ENCODE measurements at places on chromosomes 12 and 14. TPM values are rescaled to one million over a fixed set of nuclear protein-coding genes. Genes with fewer than 3 reads are reported as not detected.

- peak overlapping the region; percentile 30 for H3K27ac ChIP-seq
- no peak for DNase-seq
- H3K4me1 ChIP-seq: no peaks in the 10 kb centered on the region
- H3K4me3 ChIP-seq: no peak overlapping the region
- no peaks in the 10 kb centered on the region for H3K27me3 ChIP-seq
Measured at GRCh38 chr12:62331306-62331705, 71.1 kb downstream of the USP15 start.

Gene POTEG
- total RNA-seq: not detected

DNA sequence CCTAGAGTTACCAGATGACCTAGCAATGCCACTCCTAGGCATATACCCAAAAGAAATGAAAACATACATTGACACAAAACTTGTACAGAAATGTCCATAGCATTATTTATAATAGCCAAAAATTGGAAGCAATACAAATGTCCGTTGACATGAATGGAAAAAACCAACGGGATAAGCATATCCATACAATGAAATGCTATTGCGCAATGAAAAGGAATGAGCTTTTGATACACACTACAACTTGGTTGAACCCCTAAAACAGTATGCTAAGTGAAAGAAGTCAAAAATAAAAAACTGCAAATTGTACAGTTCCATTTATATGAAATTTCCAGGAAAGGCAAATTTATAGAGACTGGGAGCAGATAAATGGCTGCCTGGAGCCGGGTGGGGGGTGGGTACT is 90.6 kb upstream of the G2E3 start:
- no peaks in the 10 kb centered on the region for H3K27me3 ChIP-seq
- H3K4me1 ChIP-seq: no peaks in the 10 kb centered on the region
- no peak for DNase-seq
- no peaks in the 10 kb centered on the region for H3K36me3 ChIP-seq
- no peak overlapping the region for H3K4me3 ChIP-seq

- H3K36me3 ChIP-seq: no peaks in the 10 kb centered on the region
- H3K27me3 ChIP-seq: peaks cover 18% of the 10 kb centered on the region
- H3K4me1 ChIP-seq: peaks cover 4% of the 10 kb centered on the region
- no peak within 1 kb of the TSS for H3K27ac ChIP-seq
Measured at GRCh38 chr14:60508707-60509437, at the start of gene SIX6. TSS of gene SIX6 (plus strand) at chr14:60509146. CDS start at chr14:60509399, 253 bp downstream.

Gene SCARB1
- 81.1 TPM for total RNA-seq

DNA sequence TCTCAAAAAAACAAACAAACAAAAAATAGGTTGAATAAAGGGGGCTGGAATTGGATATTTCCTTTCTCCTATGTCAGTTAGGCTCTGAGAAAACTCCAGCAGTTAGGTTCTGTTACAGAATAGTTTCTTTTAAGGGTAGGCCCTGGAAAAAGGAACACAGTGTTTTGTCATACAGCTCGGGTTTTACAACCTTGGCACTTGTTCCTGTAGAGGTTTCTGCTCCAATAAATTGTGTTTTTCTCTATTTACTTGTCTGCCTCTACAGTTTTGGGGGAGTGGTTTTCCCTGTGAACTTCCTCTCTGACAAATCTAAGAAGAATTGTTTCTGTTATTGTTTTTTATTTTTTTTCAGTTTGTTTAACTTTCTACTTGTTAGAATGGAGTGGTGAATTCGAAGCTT is 167.6 kb downstream of the ACSS3 start:
- no peak for DNase-seq
- H3K4me3 ChIP-seq: no peak overlapping the region
- H3K4me1 ChIP-seq: no peaks in the 10 kb centered on the region

Gene AKAP5
- 0.11 TPM for total RNA-seq

Gene GUCY2C
- not detected for total RNA-seq

GRCh38 chr14:67352055-67352454 is 7.5 kb downstream of the ATP6V1D start:
- no peak overlapping the region for H3K4me3 ChIP-seq
- H3K36me3 ChIP-seq: peaks cover 46% of the 10 kb centered on the region
- no peaks in the 10 kb centered on the region for H3K4me1 ChIP-seq
- no peaks in the 10 kb centered on the region for H3K27me3 ChIP-seq
- H3K27ac ChIP-seq: no peak overlapping the region

DNA sequence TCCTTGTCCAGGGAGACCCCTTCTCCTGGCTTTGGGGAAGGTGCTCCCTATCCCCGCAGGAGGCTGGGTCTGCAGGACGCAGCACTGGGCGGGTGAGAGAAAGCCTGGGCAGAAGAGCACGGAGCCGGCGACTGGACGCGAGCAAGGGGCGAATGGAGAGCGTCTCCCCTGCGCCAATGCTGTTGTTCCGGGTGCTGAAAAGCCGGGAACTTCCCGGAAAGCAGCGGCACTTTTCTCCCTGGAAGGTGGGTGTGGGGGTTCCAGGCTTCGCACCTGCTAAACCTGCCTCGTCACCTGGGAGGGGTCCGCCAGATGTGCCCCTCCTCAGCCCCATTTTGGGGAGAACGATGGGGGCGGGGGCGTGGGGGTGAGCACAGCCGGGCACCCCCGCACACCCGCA is 417.1 kb upstream of the TMTC1 start:
- H3K27me3 ChIP-seq: no peaks in the 10 kb centered on the region
- DNase-seq: no peak
- H3K4me1 ChIP-seq: no peaks in the 10 kb centered on the region
- no peaks in the 10 kb centered on the region for H3K36me3 ChIP-seq
- H3K27ac ChIP-seq: no peak overlapping the region
- peak overlapping the region; percentile 67 for H3K4me3 ChIP-seq

Gene HOXC11
- 0.32 TPM for total RNA-seq

Gene C12orf56
- not detected for total RNA-seq

DNA sequence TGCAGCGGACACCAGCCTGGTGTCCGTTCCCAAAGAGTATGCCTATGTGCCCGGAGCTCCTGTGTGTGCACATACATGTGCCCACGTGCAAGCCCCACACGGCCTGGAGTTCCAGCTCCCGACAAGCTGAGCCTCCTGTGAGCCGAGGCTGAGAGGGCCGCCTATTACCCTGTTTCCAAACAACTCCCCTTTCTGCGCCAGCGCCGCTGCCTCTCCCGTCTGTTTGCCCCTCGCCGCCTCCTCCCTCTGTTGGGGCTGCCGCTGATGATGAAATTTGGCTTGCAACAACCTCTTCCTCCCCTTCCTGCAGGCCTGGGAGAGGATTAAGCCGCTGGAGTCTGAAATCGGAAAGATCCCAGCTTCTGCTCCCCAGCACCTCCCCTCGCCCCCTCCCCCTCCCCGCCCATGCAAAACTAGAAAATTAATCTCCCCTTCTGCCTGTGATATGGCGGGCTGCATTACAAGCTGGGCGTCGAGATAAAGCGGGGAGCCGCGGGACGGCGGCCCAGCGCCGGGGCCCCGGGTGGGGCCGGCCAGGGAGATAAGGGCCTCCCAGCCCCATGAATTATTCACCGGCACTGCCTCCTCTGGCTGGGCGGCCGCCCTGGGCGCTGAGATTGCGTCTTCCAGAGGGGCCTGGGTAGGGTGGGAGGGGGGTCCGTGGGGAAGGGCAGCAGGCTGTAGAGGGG is 6.8 kb upstream of the ASIC1 start:
- H3K27ac ChIP-seq: no peak overlapping the region
- no peaks in the 10 kb centered on the region for H3K36me3 ChIP-seq
- no peaks in the 10 kb centered on the region for H3K4me1 ChIP-seq

GRCh38 chr12:132545164-132545953 is 55.4 kb downstream of the FBRSL1 start:
- no peak for DNase-seq
- no peaks in the 10 kb centered on the region for H3K4me1 ChIP-seq
- H3K36me3 ChIP-seq: peaks cover 13% of the 10 kb centered on the region
- H3K27ac ChIP-seq: no peak overlapping the region
- H3K4me3 ChIP-seq: no peak overlapping the region
- no peaks in the 10 kb centered on the region for H3K27me3 ChIP-seq

Gene AQP6
- not detected for total RNA-seq

DNA sequence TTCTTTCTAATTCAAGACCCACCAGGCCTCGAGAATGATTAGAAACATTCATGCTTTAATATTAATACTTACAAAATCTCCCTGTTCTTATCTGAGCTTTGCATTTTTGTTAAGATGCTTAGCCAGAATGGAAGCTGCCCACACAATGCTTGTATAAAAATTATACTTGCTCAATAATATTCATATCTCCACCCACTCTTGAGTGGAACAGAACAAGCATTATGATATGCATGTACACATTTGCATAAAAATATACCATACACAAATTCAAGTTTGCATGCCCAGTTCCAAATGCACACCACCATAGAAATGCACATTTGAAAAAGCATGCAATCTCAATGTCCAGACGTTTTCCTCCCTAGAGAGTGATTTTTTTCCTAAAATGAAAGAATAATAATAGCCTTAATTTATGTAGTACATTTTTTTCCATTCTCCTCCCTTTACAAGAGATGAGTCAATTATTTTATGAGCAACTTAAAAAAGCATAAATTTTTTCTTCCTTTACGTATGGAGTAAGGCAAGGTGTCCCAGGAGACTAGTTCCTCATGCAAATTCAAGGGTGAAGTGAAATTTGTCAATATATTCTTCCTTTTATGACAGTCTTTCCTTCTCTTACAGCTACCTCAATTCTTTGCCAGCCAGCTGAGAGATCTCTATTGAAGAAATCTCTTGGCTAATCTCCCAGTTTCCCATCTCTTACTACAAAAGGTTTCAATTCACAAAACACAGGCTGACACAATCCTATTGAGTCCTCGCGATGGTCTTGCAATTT is 313.1 kb upstream of the GARIN6 start:
- no peak overlapping the region for H3K27ac ChIP-seq
- H3K36me3 ChIP-seq: no peaks in the 10 kb centered on the region
- H3K4me3 ChIP-seq: no peak overlapping the region
- no peak for DNase-seq
- H3K4me1 ChIP-seq: no peaks in the 10 kb centered on the region
- H3K27me3 ChIP-seq: no peaks in the 10 kb centered on the region

DNA sequence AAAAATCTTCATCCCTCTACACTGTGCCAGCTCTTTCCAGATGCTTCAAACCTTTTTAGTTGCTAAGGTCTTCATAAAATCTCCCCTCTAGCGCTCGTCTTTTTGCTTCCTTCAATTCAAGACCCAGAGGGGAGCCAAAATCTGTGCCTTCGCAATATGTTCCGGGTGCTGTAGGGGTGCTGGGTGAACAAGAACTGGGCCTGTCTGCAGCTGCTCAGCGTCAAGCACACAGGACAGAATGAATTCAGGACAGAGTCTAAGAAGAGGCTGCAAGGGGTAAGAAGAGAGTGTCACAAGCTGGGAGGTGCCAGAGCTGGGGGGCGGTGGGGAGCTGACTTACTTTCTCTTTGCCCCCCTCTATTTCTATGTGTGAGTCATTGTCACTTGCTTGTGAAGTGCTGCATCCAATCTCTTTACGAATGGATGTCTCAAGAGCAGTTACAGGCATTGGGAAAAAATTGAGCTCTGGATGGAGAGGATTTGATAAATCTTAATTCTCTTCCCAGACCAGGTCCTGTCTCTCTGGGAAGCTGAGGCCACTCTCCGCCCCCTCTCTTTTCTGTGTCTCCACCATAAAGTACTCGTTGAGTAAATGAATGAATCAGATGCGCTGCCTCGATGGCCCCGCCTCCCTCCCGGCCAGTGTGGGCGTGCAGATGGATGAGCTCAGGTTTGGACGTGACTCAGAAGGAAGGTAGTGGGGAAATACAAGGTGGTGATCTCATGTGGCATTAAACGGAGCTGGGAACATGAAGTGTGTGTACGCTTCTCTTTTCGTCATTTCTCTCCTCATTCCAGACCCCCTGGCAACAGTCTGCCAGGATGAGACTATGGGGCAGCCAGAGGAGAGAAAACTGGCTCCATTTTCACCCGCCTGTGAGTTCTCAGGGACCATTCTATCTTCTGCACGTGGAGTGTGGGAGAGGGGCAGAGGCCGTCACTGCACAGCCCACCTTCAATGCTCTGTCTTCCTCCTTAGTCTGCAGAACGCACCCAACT is 91.3 kb downstream of the TSPAN9 start:
- H3K36me3 ChIP-seq: no peaks in the 10 kb centered on the region
- DNase-seq: no peak
- no peak overlapping the region for H3K4me3 ChIP-seq
- H3K27me3 ChIP-seq: no peaks in the 10 kb centered on the region

Gene TMEM263
- total RNA-seq: 27.0 TPM

Gene CCNK
- total RNA-seq: 21.9 TPM

GRCh38 chr12:132176385-132176919 is 32.2 kb downstream of the NOC4L start:
- no peak overlapping the region for H3K4me3 ChIP-seq
- no peaks in the 10 kb centered on the region for H3K27me3 ChIP-seq
- no peaks in the 10 kb centered on the region for H3K4me1 ChIP-seq

Gene TAS2R20
- total RNA-seq: 4.7 TPM

GRCh38 chr12:39502726-39503125 is 59.8 kb upstream of the KIF21A start:
- H3K4me3 ChIP-seq: no peak overlapping the region
- no peak overlapping the region for H3K27ac ChIP-seq
- no peaks in the 10 kb centered on the region for H3K36me3 ChIP-seq
- H3K27me3 ChIP-seq: no peaks in the 10 kb centered on the region
- no peaks in the 10 kb centered on the region for H3K4me1 ChIP-seq
- no peak for DNase-seq

Gene MYH6
- not detected for total RNA-seq

DNA sequence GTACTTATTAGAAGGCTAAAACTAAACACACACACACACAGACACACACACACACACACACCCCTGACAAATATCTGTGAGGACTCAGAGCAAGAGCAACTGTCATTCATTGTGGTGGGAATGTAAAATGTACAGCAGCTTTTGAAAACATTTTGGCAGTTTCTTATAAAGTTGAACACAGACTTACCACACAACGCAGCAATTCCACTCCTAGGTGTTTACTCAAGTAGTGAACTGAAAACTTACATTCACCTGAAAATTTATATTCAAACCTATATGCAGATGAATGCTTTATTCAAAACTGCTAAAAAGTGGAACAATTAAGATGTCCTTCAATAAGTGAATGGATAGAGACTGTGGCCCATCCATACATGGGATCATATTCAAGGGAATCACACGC is 18.6 kb downstream of the ZNF605 start:
- no peaks in the 10 kb centered on the region for H3K4me1 ChIP-seq
- H3K27ac ChIP-seq: no peak overlapping the region
- H3K4me3 ChIP-seq: no peak overlapping the region
- peaks cover 22% of the 10 kb centered on the region for H3K36me3 ChIP-seq

DNA sequence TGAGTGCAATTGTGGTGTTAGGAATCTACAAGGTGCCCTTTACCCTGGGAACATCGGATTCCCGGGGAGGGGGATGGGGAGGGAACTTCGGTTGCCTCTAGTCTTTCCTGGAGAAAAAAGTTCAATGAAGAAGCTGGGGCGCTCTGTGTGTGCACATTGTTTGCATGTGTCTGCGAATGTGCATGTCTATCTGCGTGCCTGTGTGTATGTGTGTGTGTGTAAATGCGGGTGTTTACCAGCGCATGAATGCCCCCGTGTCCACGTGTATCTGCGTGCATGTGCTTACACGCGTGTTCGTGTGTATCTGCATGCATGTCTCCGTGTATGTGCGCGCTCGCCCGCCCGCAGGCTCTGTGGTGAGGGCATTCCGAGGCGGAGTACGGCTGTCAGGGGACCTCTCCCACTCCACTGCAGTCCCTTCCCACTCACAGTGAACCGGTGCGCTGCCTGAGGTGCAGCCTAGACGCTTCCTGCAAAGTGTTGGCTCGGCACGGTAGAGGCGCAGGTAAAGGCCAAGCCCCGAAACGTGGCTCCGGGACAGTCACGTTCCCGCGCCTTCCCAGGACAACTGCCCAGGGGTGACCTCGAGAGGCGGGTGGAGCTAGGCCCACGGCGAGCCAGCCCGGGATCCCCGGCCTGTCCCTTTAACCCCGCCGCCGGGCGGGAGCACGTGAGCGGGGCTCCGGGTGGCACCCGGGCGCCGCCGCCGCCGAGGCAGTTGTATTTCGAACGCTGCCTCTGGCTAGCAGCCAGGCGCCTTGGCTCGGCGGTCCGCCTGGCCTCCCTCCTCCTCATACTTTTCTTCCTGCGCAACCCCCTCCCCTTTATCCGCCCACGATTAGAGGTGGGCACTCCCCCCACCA is 539 bp upstream of the HMGA2 start:
- DNase-seq: peak; percentile 67
- H3K4me1 ChIP-seq: peaks cover 15% of the 10 kb centered on the region
- H3K36me3 ChIP-seq: no peaks in the 10 kb centered on the region
